ENCODE measurements at places on chromosomes 5 and 9.

- DNase-seq = no peak
These were observed 102.1 kb upstream of the CEP78 start for GRCh38 chr9:78133751-78134150.

- no peak for DNase-seq
These were observed 408.8 kb upstream of the IRX1 start for GRCh38 chr5:3186736-3187405.

DNA sequence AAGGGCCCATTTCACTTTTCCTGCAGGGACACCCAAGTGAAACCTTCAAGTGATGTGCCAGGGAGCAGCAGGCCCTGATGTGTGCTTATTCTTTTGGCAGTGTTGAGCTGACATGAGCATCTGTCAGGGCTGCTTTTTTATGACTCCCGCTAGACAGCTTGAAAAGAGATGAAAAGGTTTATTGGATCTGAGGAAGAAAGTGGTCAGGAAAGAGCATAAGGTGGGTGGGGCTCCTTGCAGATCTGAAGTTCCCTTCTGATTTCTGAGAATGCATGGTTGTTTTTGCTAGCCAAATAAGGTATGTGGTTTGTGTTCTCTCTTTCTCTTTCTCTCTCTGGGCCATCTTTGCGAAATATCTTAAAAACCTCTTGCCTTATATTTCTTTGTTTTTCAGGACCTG is 316.1 kb downstream of the DMRT2 start:
- DNase-seq = no peak

DNA sequence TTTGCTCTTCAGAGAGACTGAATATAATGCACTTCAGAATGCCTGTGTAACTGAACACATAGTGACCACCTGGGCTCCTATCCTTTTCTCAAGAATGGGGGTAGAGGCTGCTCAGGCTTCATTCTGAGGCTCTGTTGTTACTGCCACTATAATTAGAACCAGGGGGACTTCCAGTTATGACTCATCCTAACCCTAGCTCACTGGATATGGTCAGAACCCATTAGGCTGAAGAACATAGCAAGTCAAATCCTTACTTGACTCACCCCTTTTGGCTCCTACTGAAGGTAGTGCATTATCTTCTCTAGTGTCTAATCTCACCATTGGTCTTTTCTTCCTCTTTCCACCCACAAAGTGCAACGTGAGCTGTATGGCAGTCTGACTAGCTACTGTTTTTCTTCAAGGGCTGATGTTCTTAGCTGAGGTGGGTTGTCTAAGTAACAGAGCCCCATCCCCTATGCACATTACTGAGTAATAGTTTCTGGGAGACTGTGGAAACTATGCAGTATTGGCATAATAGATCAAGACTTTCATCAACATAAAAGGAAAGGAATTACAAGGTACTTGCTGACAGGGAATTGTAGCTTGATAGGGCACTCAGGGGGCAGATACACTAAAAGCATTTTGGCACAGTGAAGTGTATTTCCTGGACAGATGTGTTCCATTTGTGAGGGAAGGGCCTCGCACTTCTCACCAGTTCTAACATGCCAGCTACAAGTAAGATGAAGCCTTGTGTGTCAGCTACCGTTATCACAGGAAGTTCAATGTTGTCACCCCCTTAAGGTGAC is 431.0 kb upstream of the MEF2C start:
- DNase-seq = no peak

DNA sequence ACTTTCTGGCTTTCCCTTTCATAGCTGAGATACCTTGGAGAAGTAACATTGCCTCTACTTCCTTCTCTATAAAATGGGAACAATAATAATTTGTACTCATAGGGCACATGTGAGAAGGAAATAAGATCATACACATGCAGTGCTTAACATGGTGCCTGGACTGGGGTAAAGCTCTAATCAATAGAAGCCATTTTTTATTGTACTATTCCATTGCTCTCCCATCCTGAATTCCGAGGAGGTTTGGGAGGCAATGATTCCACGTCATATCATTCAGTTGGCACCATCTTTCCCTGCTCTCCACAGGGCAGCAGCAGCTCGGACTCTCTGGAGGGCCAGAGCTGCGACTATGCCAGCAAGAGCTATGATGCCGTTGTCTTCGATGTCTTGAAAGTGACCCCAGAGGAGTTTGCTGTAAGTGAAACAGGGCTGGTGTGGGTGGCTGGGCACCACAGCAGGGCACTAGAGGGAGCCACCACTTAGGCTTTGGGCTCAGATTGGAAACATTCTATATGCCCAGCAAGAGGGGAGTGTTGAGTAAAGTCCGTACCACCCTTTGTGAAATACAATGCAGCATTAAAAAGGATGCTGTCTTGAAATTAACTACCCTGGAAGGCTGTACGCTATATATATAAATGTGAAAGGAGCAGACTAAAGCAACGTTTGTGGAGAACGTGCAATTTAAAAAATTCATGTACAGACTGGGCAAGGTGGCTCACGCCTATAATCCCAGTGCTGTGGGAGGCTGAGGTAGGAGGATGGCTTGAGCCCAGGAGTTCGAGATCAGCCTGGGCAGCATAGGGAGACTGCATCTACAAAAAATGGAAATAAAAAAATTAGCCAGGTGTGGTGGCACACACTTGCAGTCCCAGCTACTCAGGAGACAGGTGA is 51.2 kb downstream of the RALGPS1 start:
- DNase-seq = no peak

GRCh38 chr9:90884178-90884577 is 82.6 kb downstream of the SYK start:
- DNase-seq = no peak

DNA sequence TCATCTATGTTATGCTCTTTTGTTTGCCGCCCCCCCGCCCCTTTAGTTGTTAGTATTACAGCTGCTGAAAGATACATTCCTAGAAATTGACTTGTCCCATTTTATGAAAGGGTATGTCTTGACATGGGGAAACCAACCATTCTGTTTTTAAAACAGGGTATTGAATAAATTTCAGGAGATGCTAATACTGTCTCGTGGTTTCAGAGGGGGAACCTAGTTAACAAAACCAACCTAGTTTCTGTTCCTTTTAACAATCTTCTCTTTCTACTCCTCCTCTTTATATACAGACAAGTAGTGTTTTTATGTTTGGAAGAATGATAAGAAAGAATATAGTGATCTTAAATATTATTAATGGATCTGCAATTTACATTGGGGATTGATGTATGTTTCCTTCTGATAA is 3.5 kb downstream of the PIP5K1B start:
- DNase-seq = no peak

DNA sequence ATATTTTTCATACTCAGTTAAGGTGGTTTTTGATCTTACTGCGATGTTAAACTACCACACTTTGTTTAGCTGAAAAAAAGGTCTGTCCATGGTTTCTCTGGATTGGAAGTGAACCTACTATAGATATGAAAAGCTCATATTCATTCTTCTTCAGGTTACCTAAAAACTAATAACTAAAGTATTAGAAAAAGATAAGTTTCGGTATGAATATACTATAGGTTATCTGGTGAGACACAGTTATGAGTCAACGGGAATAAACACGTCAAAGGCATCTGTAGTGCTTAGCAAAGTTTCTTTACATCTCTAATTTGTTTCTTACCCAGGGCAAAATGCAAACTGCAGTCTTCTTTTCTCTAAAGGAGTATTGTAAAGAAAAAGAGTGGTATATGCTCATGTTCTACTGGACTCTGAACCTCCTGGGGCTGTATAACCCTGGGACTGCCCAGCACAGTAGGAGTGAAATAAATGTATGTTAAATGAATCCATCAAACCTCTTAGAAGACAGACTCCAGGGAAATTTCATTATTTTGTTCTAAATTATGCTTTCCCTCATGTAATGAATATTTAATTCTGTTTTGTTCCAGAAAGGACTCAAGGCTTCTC is 521.9 kb downstream of the PDE4D start:
- DNase-seq = no peak

DNA sequence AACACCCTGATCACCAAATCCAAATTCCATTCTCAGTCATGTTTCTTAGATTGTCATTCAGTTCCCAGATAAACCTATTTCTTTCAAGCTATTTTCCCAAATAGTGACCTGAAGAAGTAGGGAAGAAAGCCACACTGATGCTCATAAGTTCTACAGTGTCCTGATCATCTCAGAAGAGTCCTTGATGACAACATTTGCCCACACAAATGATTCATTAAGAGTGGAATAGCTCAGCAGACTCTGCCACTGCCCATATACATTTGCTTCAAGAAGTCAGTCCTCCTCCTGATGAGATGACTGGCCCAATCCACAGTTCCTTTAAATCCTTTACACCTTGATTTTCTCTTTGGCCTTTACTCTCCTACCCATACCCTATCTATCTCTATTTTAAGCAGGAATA is 283.7 kb upstream of the NR4A3 start:
- DNase-seq = no peak

- DNase-seq = no peak
These were observed 2.0 kb downstream of the ANAPC2 start for GRCh38 chr9:137186385-137186784.

DNA sequence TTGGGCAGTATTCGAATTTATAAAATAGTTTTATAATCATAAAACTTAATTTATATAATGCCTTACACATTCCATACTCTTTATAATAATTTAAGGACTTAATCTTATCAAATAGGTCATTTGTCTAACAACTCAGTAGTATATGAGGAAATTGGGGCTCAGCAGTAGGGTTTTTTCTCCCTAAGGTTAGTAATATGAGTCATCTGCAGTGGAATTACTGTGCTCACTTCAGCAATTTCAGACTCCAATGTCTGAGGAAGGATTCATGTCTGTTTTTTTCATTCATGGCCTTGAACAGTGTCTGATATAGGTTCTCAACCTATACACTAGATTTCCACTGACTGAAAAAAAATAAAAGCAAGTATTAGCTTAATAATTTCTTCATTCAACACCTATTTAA is 7.4 kb downstream of the DMRTA1 start:
- no peak for DNase-seq

DNA sequence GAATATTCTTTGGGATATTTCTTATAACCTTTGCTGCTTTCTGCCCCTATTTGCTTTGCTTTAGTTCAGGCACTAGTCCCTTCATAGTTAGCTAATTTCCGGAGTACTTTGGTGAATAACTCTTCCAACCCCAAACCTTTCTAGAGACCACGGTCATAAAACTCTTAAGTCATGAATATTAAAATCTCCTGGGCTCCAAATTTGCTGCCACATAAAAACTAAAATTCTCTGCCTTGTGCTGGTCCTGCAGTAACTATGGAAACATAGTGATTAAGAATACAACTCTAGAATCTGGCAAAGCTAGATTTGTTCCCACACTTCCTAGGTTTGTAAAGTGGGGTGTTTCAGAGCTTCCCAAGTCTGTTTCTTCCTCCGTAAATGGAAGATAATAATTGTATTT is 10.0 kb upstream of the ACTBL2 start:
- no peak for DNase-seq

DNA sequence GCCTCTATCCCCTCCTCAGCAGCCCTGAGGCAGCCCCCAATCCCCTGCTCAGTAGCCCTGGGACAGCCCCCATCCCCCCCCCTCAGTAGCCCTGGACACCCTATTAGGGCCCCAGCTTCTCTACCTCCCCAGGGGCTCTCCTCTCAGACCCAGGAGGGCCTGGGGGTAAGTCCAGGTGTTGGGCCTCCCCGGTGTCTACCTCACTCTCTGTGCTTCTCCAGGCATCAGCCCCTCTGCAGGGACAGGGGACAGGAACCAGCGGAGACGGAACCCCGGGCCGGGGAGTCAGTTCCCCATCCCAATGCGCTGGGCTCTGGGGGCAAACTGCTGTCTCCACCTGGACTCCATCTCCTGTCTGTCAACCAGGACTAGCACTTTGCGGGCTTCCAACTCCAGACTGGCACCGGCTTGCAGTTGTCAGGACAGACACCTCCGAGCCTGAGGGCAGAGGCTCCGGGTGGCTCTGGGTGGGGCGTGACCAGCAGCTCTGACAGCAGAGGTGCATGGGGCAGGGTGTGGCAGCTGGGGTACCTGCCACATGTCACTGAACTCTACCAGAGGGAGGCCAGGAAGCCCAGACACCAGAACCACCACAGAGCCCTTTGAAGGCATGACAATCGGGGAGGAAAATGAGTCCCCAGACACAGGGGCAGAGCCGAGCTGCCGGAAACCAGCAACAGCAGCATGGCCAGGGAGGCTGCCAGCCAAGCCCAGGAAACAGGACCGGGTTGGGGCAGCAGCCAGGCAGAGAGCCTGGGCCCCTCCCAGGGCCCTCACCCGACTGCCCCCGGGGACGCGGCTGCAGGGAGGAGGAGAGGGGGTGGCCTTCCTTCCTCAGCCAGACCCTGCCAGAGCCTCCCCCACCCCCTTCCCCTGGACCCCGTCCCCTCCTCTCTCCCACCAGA is 17.7 kb upstream of the UBAC1 start:
- DNase-seq = no peak

GRCh38 chr9:127185931-127186781 is 63.7 kb upstream of the ANGPTL2 start:
- peak; percentile 91 for DNase-seq

DNA sequence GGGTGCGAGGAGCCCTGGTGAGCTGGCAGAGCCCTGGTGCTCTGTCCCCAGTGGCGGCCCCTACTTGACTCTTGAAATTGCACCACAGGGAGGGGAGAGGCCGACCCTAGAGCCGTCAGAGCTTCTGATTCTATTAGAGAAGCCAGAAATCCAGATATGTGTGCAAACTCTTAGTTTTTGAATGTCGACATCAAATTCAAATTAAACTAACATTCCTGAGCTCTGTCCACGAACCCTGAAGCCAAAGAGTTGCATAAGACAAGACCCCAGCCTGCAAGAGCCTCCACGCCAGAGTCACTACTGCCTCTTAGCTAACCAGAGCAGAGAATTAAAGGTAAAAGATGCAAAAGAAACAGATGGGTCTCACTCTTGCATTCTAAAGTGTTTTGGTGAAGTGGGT is 29.8 kb upstream of the MSX2 start:
- peak; percentile 73 for DNase-seq

GRCh38 chr5:1517838-1518237 is 5.9 kb downstream of the LPCAT1 start:
- no peak for DNase-seq

- no peak for DNase-seq
These were observed 48.9 kb downstream of the JMY start for GRCh38 chr5:79284846-79285245.

DNA sequence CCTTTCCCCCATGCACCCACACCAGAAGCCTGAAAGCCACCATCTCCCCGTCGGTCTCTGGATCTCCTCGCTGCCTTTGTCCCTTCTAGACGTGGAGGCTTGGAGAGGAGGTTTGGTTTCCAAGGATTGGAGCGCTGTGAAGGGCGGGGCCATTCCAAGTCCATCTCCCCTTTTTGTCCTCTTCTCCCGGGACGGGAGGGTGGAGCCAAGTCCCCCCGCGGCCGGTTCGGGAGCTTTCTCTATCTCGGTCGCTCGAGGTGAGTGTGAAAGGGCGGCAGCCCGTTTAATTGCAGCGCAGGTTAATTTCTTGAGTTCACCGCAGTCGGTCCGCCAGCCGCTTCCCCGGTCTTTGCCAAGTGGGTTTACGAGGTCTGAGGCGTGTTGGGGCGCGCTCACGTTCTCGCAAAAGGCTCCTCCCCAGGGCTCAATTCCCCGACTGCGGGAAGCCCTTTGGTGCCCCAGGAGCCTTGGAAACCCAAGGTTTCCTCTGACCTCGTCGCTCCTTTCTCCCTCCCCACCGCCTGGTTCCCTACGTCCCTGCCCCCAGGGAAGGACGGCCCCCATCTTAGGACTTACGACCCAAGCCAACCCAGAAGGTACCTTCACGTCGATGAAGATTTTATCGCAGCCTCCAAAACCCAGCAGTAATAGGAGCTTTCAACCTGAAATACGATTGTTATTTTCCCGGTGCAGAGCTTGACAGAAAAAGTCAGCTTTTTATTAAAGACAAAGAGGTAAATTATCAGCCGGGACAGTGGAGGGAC is 2.8 kb upstream of the ZNF462 start:
- DNase-seq = peak; percentile 42

- DNase-seq = no peak
These were observed 34.2 kb downstream of the VPS13A start for GRCh38 chr9:77211561-77211960.

- DNase-seq = no peak
These were observed 75.6 kb downstream of the PSMB7 start for GRCh38 chr9:124339603-124340146.

Data from right lung (tissue), 10 donors.